Left ventricle myocardium inferior (tissue), 1 donor: ENCODE measurements at places on chromosomes 4 and X. TPM values are rescaled to one million over a fixed set of nuclear protein-coding genes. Genes with fewer than 3 reads are reported as not detected.

DNA sequence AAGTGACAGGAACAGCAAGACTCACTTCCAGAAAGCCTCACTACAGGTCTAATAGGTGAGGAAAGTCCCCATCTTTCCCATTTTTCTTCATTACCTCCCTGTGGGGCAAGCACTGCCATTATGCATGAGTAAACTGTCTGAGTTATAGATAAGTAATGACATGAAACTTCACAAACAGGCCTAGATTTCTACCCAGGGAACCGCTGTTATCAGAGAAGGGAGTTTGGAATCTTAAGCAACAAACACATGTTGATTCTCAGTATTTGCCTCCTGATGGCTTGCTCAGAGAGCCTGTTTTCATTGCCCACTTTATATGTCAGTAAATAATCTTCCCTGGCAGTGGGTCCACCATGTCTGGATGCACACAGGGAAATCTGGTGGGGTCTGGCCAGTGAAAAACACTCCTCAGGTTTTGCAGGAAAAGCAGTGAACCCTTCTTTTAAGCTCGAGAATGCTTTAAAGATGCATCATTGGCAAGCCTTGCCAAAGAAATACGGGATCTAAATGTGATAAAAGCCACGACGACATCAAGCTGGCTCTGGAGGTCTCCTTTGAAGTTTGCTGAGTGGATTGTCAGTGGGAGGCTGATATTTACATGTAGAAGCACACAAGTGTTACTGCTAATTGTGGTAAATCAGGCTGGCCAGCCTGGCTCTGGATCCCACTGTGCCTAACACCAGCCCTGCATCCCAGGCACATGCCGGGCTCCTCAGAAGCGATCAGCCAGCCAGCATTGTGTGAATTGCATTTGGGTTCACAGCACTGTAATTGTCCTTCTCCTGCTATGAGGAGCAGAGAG is 25.2 kb downstream of the PDGFRA start:
- no peaks in the 10 kb centered on the region for H3K36me3 ChIP-seq
- DNase-seq = no peak
- peaks cover 5% of the 10 kb centered on the region for H3K27me3 ChIP-seq
- no peak overlapping the region for H3K27ac ChIP-seq
- H3K4me1 ChIP-seq = peaks cover 8% of the 10 kb centered on the region
- H3K4me3 ChIP-seq = no peak overlapping the region

DNA sequence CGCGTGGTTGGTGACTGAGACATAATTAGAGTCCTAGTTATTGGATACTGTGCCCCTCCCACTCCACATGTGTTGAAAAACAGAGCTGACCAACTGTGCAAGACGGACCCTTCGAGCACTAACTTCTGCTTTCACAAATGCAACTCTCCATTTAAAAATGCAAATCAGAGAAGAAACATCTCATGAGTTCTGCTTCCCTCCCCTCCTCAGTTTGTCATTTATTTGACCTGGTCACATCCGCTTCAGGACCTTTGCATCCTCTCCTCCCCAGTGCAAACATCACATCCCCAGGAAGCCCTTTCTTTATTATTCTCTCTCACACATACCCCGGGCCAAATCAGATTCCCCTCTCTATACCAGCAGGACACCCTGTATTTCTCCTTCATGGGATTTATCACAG is 38.1 kb upstream of the NOCT start:
- H3K4me1 ChIP-seq = peaks cover 22% of the 10 kb centered on the region
- H3K27me3 ChIP-seq = no peaks in the 10 kb centered on the region
- H3K27ac ChIP-seq = no peak overlapping the region
- no peaks in the 10 kb centered on the region for H3K36me3 ChIP-seq
- no peak overlapping the region for H3K4me3 ChIP-seq

DNA sequence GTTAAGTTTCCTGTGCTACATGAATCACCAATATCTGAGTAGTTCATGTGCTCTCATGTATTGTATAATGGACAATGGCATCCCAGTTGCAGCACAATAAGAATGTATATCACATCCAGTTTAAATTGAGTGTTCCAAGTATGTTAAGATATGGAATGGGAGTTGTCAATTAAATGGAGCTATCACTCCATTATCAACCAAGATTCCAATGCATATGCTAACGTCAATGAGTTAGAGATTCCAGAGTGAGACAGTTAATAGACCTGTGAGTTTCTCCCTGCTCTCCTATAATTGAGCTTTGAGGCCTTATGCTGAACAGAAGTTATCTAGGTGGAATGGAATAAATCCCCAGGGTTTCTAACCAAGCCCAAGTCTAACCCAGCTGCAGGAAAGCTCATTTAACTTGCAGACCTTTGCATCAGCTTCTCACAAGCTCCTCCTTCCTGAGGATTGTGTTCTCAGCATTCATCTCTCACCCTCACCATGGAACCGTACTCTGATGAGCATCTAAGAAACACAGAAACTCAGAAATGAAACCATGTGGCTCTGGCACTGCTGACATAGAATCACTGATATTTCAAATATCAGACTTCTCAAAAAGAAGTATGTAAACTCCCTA is 84.8 kb downstream of the TIGD2 start:
- no peak overlapping the region for H3K27ac ChIP-seq
- H3K27me3 ChIP-seq = no peaks in the 10 kb centered on the region
- H3K4me1 ChIP-seq = no peaks in the 10 kb centered on the region
- H3K4me3 ChIP-seq = no peak overlapping the region
- DNase-seq = no peak

DNA sequence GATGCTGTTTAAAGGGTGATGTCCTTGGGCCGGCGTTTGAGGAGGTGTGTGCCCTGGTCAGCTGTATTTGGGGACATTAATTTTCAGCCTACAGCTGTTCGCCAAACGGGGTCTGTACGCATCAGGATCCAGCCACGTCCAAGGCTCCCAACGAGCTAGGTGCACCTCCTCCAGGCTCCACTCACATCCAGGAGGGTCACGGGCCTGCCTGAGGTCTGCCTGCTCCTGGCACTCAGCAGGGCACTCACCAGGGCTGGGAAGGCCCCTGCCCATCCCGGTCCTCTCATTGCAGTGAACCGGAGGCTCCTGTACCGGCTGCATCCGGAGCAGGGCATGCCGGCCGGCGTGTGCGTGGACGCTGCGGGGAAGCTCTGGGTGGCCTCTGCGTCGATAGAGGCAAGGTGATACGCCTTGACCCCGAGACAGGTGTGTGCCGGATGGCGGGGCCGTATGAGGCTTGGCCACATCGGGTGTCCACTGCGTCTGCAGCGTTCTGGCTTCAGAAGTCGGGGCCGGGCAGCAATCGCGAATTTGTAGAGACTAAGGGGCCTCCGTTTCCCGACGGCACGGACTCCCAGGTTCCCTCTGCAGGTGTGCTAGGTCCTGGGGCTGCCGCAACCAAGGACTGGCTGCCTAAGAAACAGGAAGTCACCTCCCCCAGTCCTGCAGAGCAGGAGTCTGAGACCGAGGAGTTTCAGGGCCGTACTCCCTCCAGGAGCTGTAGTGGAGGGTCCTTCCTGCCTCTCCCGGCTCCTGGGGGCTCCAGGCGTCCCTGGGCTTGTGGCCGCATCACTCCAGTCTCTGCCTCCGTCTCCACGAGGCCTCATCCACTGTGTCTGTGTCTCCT is 27.5 kb upstream of the PLCXD1 start:
- peaks cover 12% of the 10 kb centered on the region for H3K27me3 ChIP-seq
- no peak for DNase-seq

GRCh38 chrX:130082244-130083106 is 27.8 kb downstream of the ELF4 start:
- no peaks in the 10 kb centered on the region for H3K36me3 ChIP-seq
- peak; percentile 29 for DNase-seq
- H3K4me1 ChIP-seq = peaks cover 41% of the 10 kb centered on the region
- no peaks in the 10 kb centered on the region for H3K27me3 ChIP-seq
- peak overlapping the region; percentile 40 for H3K4me3 ChIP-seq
- peak overlapping the region; percentile 62 for H3K27ac ChIP-seq

DNA sequence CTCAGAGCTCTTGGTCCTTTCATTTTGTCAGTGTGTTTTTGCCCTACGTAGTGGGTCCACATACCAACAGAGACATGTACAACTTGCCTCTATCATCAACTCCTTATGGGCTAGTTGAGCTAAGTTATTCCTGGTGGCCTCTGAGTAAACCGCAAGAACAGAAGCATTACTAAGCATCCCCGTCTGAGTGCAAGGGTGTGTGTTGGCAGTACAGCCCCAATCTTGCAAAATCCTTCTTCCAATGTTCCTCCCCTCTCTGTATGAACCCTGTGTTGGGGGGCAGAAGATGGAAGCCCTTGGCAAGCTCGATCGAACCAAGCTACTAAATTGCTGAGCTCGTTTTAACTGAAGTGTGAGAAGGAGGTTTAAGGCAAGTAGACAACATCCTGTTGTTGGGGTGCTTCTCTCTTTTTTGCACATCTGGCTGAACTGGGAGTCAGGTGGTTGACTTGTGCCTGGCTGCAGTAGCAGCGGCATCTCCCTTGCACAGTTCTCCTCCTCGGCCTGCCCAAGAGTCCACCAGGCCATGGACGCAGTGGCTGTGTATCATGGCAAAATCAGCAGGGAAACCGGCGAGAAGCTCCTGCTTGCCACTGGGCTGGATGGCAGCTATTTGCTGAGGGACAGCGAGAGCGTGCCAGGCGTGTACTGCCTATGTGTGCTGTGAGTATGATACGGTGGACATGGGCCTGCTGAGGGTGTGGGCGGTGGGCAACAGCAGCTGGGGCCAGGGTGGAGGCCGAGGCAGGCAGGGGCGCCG is at the start of gene SH2D1A:
Gene SH2D1A, plus strand, starts transcription at position 447 of the 760 bp plus-strand sequence. Its CDS starts 80 bp downstream, at position 527.
- H3K27me3 ChIP-seq = no peaks in the 10 kb centered on the region
- H3K4me1 ChIP-seq = no peaks in the 10 kb centered on the region
- H3K36me3 ChIP-seq = no peaks in the 10 kb centered on the region
- no peak within 1 kb of the TSS for H3K27ac ChIP-seq

GRCh38 chr4:156771171-156771837 is 200.3 kb downstream of the PDGFC start:
- no peaks in the 10 kb centered on the region for H3K36me3 ChIP-seq
- peak overlapping the region; percentile 44 for H3K27ac ChIP-seq
- H3K4me3 ChIP-seq = peak overlapping the region; percentile 39

DNA sequence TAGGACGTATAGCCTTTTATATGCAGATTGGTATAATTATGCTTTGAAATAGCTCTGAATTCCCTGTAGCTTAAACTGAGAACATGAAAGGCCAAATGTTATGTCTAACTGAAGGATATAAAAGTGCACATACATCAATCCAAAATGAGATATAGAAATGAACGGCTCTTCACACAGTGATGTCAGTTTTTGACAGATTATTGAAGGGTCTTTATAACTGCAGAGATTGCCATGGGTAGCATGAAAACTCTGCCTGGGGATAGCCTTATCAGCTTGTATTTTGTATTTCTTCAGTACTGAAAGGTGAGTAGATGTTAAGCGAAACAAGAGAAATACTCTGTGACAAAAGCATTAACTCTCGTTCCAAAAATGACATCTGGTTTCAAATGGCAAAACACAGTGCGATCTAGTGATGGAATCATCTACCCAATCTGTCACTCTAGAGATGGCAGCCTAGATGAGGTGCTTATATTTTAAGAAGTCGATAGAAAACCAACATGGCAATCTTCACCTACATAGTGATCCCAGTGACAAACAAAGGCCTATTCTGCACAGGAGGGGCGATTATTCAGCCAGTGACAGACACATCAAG is 59.7 kb downstream of the PCDH10 start:
- H3K4me3 ChIP-seq = no peak overlapping the region
- no peaks in the 10 kb centered on the region for H3K36me3 ChIP-seq
- no peak for DNase-seq
- H3K4me1 ChIP-seq = no peaks in the 10 kb centered on the region

GRCh38 chrX:37686996-37687395 is 1.4 kb downstream of the XK start:
- H3K27ac ChIP-seq = peak overlapping the region; percentile 85
- no peaks in the 10 kb centered on the region for H3K36me3 ChIP-seq
- H3K4me3 ChIP-seq = peak overlapping the region; percentile 66
- no peaks in the 10 kb centered on the region for H3K27me3 ChIP-seq

- peaks cover 99% of the 10 kb centered on the region for H3K27me3 ChIP-seq
- no peak for DNase-seq
- H3K4me3 ChIP-seq = no peak overlapping the region
- no peaks in the 10 kb centered on the region for H3K4me1 ChIP-seq
Observed at GRCh38 chr4:5956285-5957021, 61.8 kb downstream of the C4orf50 start.

DNA sequence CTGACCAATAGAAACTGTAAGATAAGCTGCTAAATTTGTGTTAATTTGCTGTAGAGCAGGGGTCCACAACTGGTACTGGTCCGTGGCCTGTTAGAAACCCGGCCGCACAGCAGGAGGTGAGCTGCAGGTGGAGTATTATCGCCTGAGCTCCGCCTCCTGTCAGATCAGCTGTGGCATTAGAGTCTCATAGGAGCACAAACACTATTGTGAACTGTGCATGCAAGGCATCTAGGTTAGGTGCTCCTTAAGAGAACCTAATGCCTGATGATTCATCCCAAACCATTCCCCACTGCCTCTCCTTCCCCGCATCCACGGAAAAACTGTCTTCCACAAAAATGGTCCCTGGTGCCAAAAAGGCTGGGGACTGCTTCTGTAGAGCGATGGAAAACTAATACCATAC is 19.7 kb downstream of the FBXW7 start:
- no peaks in the 10 kb centered on the region for H3K27me3 ChIP-seq
- H3K4me3 ChIP-seq = no peak overlapping the region

DNA sequence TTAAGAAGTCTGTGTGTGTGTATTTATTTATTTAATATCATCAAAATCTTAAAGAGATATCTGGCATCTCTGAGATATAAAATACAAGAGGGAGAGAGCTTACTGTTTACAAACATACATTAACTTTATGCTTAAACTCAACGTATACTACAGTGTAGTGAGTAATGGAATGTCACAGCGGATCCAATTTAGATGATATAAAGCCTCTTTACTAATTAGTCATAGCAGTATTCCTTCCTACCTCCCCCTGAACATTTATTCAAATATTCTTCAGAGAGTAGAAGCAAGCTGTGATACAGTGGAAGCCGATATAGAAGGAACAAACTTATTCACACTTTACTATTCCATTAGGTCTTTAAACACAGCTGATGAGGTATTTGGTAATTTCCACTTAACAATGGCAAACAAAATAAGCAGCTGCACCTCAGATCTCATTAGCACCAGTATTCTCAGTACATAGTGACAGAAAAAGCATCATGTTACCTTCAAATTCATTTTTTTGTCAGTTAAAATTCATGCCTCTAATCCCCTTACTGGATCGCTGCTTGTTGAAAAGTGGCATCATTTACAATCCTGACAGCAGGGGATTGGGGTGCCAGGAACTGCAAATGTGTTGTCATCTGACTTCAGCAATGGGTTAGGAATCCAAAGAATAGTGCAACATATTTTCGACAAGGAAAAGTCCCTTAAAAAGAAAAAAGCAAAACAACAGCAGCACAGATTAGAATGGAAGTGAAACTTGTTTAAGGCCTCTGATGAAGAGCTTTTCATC is 658.7 kb upstream of the EPHA5 start:
- H3K4me1 ChIP-seq = no peaks in the 10 kb centered on the region
- H3K27me3 ChIP-seq = no peaks in the 10 kb centered on the region
- H3K27ac ChIP-seq = no peak overlapping the region
- no peak overlapping the region for H3K4me3 ChIP-seq
- H3K36me3 ChIP-seq = no peaks in the 10 kb centered on the region

GPR119 gene
- total RNA-seq = not detected

TLR6 gene
- total RNA-seq = 0.71 TPM

GLRA3 gene
- not detected for total RNA-seq

PPEF2 gene
- total RNA-seq = not detected

PDCL2 gene
- total RNA-seq = not detected

KCNIP4 gene
- total RNA-seq = not detected

ZXDA gene
- 4.0 TPM for total RNA-seq

SCML1 gene
- 6.8 TPM for total RNA-seq
